ENCODE measurements at places on chromosomes 16 and 17.
A peak's percentile ranks its signal among the peaks of the same experiment; 100 is the strongest.

- peak; percentile 80 for DNase-seq
These were observed 254.4 kb downstream of the C16orf95 start for GRCh38 chr16:87062569-87063442.

DNA sequence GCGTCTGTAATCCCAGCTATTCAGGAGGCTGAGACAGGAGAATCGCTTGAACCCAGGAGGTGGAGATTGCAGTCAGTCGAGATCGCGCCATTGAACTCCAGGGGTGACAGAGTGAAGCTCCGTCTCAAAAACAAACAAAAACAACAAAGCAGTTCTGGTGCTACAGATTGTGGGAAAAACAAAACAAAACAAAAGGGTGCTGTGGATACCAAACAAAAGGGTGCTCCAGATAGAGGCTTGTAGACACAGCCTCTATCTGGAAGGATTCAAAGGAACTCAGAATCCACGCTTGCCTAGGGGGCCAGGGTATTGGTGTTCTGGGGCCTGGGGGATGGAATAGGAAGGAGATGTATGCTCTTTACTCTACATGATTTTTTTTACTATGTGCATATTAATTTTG is 2.5 kb downstream of the MYLK3 start:
- no peak for DNase-seq

- DNase-seq = no peak
These were observed 2.5 kb upstream of the CCL2 start for GRCh38 chr17:34252444-34253138.

DNA sequence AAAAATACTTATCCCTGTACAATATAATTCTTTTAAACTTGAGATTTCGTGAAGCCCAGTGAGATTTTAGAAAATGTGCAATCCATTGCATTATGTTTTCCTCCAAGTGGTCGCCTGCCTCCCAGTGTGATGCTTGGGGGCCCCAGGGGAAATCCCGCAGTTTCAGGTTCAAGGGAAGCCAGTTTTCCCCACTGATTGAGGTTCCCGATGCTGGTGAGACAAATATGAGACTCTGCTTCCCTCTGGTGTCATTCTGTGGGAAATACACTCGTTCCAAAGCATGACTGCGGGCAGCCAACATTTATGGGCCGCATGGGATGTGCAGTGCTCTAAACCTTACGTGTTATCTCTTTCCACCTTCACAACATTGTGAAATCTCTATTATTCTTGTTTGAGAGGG is 200.8 kb downstream of the PRKCB start:
- peak; percentile 74 for DNase-seq

- peak; percentile 85 for DNase-seq
These were observed 1.1 kb downstream of the MAPT start for GRCh38 chr17:45895304-45895968.

DNA sequence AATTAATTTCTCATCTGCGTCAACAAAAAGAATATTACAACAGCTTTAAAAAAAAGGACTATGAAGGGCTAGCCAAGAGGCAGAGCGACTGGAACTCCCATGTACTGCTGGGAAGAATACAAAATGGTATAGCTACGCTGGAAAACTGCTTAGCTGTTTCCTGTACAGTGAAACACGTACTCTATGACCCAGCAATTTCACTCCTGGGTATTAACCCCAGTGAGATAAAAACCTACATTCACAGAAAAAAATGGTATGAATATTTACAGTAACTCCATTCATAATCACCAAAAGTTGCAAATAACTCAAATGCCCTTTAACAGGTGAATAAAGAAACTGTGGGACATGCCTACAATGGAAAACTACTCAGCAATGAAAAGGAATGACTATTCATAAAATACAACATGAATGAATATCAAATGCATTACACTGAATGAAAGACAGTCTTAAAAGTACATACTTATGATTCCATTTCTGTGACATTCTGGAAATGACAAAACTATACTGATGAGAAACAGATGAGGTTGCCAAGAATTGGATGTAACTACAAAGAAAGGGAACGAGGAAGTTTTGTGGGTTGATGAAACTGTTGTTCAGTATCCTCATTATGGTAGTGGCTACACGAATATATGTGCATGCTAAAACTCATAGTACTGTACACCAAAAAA is 27.6 kb downstream of the CMTM4 start:
- no peak for DNase-seq

DNA sequence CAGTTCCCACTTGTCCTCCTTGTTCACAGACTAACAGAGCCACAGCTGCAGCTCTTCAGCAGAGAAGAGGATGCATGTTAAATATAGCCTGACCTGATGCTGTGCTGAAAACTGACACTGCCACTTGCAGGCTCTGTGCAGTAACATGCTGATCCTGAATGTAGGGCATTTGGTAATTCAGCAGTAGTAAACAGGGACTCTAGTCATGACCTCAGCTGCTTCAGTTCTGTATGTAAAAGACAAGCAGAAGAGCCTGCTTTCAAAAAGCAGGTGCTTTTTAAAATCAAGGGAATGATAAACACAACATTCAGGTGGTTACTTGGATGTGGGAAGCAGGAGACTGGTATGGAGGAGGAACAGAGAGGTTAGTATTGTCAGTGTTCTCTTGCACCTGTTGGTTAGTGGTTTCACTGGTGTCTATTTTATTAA is 33.8 kb downstream of the ESRP2 start:
- peak; percentile 17 for DNase-seq

- DNase-seq = no peak
These were observed 2.2 kb downstream of the MAPK8IP3 start for GRCh38 chr16:1708083-1708767.

DNA sequence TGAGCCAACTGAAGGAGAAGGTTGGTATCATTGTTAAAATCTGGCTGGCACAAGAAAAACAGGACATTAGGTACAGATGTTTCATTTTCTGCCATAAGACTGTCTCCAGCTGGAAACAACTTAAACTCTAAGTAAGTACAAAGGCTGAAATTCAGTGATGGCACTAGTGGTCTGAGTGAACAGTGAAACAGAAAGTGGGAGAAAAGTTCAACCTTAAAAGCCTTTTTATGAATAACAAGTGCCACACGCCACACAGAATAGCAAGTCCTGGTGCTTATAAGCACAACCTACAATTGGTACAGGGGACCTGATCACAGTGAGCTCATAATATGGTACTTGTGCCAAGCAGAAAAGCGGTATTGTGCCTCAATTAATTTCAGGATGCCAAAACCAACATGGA is 56.7 kb downstream of the CEP112 start:
- DNase-seq = no peak

DNA sequence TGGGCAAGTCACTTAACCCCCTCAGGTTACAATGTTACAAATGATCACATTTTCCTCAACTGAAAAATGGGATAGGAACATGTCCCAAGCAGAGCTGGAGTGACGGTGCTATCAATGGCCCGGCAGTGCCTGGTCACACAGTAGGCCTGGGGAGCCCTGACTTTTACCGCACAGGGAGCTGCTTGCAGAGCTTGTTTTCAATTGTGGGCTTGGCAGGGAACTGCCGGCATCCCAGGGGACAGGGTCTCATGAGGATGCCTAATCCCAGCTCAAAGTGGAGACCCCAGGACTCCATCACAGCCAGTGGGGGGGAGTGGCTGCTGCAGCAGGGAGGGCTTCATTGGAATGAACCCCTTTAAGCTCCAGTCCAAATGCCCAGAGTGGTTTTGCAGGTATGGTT is 11.4 kb downstream of the SNX20 start:
- DNase-seq = no peak

GRCh38 chr16:73196670-73197069 is 148.7 kb upstream of the ZFHX3 start:
- DNase-seq = no peak

GRCh38 chr16:87849419-87850008 is 19.8 kb downstream of the SLC7A5 start:
- no peak for DNase-seq
